ENCODE measurements at places on chromosomes 5 and 9.

GRCh38 chr5:114252226-114252625 is 109.6 kb upstream of the KCNN2 start:
- no peak for DNase-seq

DNA sequence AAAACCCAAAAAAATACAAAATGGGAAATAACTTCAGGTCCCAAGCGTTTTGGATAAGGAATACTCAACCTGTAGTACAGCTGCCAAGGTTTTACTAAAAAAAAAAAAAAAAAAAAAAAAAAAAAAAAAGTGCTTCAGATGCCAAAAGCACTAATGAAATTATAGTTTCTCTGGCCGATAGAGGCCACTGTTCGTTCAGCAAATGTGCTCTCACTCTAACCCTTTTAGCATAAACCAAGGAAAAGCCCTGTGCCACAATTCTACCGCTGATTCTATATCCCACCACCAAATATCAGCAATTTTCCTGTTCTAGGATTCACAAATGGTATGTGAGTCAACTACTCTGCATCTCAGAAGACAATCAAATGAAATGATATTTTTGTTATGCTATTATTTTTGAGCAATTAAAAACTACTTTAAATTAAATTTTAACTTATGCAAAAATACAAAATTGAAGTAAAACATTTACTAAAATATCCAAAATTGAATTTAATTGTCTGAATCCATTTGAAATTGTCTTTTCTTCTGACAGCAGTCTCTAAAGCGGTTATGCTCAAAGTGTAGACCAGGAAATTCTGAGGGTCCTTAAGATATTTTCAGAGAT is 79.8 kb downstream of the RICTOR start:
- DNase-seq: peak; percentile 8

DNA sequence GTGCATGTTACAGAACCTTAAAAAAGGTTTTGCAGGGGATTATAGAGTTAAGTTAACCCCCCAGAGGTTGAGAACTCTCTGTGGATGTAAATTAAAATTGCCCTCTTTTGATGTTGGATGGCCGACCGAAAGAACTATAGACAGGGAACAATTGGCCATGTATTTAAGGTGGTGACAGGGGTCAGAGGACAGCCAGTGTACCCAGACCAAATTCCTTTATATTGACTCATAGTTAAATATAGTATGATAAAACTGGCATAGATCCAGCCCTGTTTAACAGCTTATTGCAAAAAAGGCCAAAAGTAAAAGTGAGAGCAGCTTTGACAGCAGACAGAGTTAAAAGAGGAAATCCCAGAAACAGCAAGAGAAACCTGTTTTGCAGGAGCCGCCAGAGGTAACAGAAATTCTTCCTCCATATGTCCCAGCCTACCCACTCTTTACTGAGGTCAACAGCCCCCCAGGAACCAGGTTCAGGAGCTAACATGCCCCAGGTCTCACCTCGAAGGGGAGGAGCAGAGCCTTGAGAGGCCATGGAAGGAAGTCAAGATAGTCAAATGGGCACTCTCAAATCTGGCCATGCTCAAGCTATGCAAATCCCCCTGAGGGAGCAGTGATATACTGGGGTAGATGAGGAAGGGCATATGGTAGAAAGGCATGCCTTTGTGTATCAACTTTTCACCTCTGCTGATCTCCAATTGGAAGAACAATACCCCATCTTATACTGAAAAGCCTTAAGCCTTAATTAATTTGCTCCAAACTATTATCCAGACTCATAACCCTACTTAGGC is 156.4 kb upstream of the COX7C start:
- DNase-seq: no peak

- no peak for DNase-seq
Measured at GRCh38 chr5:97118261-97119006, 24.0 kb downstream of the LIX1 start.

- DNase-seq: no peak
Measured at GRCh38 chr9:131737426-131737825, 2.5 kb downstream of the RAPGEF1 start.

GRCh38 chr5:146076455-146076854 is 28.9 kb downstream of the PLAC8L1 start:
- DNase-seq: no peak

DNA sequence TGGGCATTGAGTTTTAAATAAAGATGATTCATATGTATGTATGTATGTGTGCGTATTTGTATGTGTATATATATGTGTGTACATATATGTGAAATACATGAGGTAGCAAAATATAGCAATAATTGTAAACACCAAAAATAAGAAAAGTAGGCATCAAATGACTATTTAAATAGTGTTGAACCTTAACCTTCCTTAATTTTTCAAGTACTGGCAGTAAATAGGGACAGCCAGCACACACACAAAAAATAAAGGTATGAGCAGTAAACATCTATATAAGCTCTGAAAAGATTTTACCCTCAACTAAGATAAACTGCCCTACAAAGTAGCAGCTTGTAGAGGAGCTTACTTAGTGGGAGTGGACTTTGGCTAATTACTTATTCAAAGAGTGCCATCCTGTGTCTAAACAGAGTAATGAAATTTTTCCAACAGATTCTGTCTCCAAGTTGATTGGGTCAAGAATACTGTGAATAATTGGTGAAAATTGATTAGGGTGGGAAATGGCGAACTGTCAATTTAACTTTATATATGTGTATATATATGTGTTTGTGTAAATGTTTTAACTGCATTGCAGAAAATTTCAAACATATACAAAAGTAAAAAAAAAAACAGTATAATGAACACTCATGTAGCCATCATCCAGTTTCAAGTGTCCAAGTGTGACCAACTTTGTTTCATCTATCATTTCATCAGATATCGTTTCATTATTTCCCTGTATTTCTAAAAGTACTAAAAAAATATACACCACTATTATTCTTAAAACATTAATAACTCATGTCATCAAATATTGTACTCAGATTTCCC is 2.0 kb upstream of the ADAMTS6 start:
- no peak for DNase-seq

DNA sequence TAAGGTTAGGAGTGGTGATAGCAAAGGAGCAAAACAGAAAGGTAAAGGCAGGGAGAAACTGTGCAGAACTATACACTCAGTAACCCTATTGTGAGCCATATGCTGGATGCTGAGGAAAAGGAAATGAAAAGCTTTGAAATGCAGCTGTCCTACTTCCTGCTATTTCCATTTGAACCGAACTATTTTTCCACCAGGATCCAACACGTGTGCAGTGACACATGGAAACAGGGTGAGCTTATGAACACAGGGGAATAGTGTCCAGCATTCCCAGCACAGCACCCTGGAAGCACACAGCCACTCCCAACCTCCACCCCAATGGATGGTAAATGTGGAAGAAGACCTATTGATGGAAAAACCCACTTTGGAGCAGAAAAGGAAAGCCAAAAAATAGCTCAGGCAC is 69.0 kb upstream of the SLC12A2 start:
- no peak for DNase-seq

- DNase-seq: peak; percentile 21
Measured at GRCh38 chr9:136484153-136485048, 1.6 kb upstream of the SEC16A start.

DNA sequence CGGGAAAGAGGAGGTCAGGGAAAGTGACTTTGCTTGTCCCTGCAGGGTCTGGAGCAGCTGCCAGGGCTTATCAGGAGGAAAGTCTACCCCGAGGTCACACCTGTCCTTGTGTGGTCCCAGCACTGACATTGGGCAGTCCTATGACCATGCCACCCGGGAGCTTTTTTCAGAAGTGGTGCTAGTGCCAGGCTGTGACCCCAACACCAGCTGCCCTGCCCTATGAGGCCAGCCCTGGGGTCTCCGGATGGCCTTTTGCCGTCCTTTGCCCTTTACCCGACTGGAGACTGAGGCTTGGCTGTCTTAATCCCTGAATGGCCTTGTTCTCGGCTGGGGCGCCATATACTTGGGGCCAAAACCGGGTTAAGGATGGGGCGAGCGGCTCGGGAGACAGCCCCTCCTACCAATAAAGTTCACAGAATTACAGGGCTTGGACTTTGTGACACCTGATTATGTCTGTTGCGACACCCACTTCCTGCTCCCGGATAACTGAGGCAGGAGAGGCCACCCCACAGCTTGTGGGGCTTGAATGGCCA is 22.2 kb upstream of the SLC9A3 start:
- no peak for DNase-seq

DNA sequence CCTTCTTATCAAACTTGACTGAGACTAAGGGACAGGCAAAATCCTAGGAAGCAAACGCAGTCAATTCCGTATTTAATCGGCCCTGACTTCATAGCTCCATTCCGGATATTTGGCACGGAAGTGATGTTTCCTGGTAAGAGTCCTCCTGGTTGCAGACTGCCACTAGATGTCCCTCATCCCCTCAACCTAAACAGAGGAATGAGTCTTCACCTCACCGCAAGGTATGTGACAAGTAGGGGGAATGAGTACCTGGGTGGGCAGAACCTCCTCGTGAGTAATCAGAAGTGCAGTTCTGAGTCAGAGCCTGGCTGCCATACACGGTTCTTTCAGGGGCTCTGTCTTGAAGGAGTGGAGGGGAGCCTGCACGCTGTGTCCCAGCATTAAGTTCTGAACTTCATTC is 173.6 kb downstream of the MUSK start:
- DNase-seq: no peak

DNA sequence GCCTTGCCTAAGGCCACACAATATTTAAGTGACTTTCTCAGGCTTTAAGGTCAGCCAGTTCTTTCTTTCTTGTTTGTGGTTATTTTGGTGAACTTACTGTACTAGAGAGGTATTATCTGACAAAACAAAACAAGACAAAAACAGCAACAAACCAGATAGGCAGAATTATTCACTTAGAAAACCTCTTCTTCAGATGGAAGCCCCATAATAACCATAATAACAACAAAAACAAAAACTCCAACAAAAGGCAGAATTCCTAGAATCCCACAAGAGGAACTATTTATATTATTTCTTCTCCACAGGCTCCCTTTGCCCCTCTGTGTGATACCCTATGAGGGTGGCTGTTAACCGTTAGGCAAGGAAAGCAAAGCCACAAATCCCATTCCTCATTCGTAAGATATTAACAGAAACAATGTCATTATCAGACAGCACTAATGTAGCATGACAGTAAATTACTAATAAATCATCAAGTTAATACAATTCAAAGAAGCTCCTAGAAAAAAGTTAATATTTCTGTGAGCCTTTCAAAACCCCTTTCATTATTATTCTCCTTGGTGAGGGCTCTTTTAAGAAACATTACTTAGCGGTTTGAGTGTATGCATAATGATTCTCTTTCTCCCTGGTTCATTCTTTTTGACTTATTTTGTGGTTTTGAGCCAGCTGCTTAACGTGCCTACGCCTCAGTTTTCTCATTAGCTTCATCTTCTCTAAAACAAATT is 274.9 kb downstream of the EFNA5 start:
- no peak for DNase-seq

GRCh38 chr5:58143181-58143580 is 316.7 kb downstream of the PLK2 start:
- no peak for DNase-seq

All from stimulated activated naive B cell treated with anti-CD40 and anti-IgM and Interleukin-4, amounts not matched to agents 10 μg/mL and 1 μg/mL and 100 μg/mL, for 72 hours (primary cell).